Omental fat pad (tissue), 4 donors: ENCODE measurements at places on chromosomes 3 and 15.

DNA sequence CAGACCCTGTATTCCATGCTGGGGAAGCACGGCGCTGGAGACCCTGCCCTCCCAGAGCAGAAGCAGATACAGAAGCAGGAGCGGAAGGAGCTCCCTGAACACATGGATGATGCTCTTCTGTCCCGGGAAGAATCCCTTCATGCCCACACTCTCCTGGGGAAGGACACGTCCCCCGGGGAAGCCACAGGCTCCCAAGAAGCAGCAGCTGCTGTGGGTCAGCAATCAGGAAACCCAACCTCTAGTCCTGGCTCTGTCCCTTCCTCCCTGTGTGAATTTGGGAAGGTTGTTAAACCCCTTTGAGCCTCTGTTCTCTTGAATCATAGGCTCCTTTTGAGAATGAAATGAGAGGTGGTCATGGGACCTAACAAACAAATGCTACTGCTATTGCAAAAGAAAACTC, 176.2 kb upstream of the TPM1 start:
- no peak for DNase-seq

DNA sequence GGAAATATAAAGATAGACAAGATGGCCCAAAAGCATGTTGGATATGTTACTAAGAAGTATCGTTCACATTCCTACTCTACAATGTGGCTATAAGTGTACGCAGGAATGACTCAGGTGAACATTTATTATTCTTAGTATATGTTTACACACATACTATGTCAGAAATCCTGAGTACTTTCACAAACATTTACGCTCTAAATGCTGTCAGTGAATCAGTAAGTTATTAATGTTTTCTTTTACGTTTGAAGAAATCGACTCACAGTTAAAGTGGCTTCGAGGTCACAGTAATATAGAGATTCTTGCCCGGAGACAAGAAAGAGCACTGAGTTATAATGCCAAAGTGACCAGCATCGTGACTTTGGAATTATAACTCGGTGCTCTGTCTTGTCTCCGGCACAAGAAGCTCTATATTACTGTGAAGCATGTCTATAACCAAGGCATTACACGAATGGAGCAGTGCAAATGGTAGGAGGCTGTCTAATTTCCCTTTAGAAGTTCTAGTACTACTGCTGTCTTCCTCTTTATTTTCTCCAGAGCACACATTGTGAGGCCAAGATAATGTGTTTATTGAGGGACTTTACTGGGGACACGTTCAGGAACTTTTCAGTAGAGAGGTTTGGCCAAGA, 61.8 kb upstream of the P3H2 start:
- no peak for DNase-seq

- no peak for DNase-seq
Measured at GRCh38 chr3:181880331-181880730, 168.6 kb downstream of the SOX2 start.

- no peak for DNase-seq
Measured at GRCh38 chr3:189688262-189688661, 57.1 kb downstream of the TP63 start.

GRCh38 chr15:65857718-65858402, 11.4 kb upstream of the RAB11A start:
- DNase-seq = no peak

- no peak for DNase-seq
Measured at GRCh38 chr15:90595763-90596155, 66.0 kb downstream of the CRTC3 start.

- DNase-seq = no peak
Measured at GRCh38 chr3:123653221-123653682, 68.4 kb upstream of the HACD2 start.

- DNase-seq = no peak
Measured at GRCh38 chr3:10280177-10280529, 12.6 kb downstream of the GHRL start.

GRCh38 chr3:32937331-32937730, 14.1 kb upstream of the CCR4 start:
- no peak for DNase-seq

GRCh38 chr3:12230406-12230805, 58.5 kb upstream of the PPARG start:
- no peak for DNase-seq

- no peak for DNase-seq
Measured at GRCh38 chr3:50204804-50205412, at the start of gene SLC38A3. Gene SLC38A3 (plus strand): TSS chr3:50205271. CDS start chr3:50214200, 8,929 bp downstream.

GRCh38 chr3:33124638-33125037, 10.8 kb downstream of the CRTAP start:
- DNase-seq = no peak

DNA sequence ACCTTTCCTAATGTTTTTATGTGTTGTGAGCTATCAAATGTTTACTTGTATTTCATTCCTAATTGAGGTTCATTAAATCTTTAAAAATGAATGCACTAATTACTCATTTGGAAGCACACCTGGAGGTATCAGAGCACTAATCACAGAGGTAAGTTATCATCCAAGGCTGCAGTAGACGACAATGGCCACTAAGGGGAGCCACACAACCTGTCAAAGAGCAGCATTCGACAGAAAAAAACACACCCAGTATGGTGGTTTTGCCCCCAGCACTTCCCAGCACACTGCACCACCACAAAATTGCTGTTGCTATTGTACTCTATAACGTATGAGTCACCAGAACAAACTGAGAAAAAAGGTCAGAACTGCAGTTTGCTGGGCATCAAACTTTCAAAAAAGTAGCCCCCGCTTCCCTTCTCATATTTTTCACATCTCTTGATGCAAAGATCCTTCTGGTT, 205.9 kb upstream of the IGF1R start:
- no peak for DNase-seq

DNA sequence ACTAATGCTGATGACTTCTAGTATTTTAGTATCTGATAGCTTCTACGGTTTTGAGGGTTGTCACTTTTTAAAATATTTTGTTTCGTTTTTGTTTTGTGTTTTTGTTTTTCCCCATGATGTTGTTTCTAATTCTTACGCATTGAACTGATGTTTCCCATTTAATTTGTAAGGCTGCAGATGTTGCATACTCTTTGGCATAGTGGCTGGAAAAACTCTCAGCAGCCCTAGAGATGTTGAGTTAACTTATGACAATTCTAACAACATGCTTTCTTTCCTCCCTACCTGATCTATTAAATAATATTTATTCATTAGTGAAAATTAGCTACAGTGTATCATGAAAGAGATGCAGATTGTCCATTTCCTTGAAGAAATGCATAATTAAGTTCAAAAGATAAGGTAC, 559.3 kb upstream of the GRM7 start:
- no peak for DNase-seq

DNA sequence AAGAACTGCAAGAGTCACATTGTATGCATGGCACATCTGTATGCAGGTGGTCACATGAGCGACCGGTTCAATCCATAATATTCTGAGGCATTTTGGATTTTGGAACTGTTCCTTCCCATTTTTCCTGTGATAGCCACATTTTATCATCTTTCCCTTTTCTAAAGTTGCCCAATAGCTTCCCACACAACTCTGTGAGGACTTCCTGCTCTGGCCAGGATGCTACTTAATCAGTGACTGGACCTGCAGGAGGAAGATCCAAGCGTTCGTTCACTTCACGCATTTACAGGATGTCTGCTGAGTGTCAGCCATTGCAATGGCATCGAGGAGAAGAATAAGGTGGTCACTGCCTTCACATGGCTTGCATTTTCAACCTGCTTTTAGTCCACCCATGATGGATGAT, 9.8 kb downstream of the KLHL6 start:
- DNase-seq = no peak

DNA sequence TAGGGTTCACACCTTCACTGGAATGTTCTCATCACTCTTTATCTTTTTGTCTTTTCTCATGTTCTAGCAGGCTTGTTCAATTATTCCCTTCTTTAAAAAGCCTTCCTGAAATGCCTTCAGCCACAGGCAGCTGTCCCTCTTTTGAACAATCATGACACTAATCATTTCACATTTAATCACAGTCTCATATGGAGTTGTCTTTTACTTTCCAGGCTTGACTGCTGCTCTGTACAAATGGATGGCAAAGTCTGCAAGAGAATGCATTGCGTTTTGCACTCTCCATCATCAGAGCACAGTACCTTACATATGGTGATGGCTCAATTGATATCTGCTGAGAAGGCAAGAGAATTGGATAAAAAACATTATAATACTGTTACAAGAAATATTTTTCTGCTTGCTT, 529.8 kb downstream of the DIPK2A start:
- DNase-seq = no peak

DNA sequence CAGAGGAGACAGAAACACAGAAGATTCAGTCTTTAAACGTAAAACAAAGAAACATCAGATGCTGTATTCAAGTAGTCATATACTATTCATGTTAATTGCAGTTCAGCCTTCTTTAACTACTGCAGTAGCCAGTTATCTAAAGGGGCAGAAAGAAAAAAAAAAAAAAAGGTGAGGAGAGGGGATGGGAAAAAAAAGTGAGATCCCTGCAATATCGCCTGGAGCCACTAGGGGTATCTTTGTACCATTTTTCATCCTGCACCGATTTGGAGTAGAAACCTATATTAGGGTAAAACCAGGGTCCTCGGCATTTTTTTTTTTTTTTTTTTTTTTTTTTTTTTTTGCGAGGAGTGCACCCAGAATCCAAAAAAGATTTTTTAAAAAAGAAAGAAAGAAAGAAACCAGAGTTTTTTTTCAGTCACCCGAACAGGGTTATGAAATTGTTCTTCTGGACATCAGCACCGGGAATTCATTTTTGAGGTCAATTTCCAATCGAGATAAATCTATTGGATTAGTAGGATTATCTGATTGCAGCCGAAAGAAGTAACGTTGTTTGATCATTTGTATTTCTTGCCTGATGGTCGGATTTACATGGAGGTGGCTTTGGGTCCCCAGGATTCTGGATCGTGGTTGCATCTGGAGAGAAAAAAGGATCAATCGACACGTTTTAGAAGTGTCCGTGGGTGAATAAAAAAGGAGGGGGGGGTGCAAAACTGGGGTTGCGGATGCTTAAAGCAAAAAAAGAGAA, 186.7 kb downstream of the NLGN1 start:
- DNase-seq = no peak

GRCh38 chr15:72196409-72197040, 1.1 kb downstream of the GRAMD2A start:
- DNase-seq = no peak

DNA sequence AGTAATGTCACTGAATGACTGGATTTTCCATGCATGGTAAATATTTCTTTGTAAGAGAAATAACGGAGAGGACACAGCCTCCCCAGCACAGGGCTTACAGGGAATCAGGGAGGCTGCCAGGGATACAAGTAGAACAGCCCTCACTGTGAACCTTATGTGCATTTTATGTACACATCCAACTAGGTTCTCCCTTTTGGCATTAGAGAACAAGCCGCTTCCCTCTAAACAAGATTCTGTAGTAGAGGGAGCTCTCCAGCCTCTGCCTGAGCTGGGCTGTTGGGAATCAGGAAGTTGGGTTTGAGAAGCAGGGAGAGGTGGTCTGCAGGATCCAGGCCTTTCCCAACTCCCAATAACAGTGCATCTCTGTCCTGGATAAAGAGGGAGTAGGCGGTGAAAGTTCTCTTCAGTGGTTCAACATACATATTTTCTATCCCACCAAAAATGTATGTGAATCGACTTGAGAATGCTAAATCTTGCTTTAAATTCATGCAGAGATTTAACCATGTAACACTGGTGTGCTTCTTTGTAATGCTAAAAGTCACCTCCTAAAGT, 83.7 kb downstream of the ARNT2 start:
- DNase-seq = no peak

DNA sequence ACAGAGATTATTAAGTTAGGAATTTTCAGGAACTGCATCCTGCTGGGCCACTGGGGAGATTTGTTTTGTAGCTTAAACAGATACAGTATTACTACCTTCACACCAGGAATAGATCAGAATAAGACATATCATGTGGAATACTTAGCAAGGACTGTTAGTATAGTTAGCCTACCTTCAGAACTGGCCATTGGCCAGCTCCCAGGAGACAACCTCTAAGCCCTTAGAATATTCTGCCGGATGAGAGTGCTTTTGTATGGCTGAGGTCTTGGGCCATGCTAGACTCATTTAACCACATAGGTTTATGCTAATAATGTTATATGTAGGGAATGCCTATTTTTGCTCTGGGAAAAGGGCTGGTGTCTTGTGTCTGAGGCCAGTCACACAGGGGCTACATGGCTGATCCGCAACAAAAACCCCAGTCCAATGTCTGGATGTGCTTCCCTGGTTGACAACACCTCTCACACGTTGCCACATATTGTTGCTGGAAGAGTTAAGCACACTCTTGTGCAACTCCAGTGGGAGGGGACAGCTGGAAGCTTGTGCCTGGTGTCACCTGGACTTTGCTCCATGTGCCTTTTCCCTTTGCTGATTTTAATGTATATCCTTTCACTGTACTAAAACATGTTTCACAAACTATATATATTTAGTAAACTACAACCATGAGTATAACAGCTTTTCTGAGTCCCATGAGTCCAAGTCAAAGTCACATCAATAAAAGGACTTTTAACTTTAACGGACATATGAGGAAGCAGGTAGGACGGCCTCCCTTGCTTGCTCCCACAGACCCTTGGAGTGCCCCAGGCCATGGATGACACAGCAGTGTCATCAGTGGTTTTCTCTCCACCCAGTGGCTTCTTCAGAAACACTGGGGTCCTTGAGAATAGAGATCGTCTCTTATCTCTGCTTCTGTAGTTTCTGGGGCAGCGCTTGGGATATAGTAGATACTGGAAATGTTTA, 118.0 kb upstream of the C3orf80 start:
- no peak for DNase-seq

- DNase-seq = no peak
Measured at GRCh38 chr3:129056451-129057173, 4.0 kb upstream of the GP9 start.
